ENCODE measurements at places on chromosomes 5 and 9. TPM values are rescaled to one million over a fixed set of nuclear protein-coding genes. Genes with fewer than 3 reads are reported as not detected.

ADCY2 gene
- total RNA-seq, result 18.4 TPM

RAB14 gene
- 29.0 TPM for total RNA-seq

ECSCR gene
- 37.1 TPM for total RNA-seq

IFNA14 gene
- total RNA-seq, result not detected
